HEK293T (cell line): ENCODE measurements at places on chromosomes 3 and 15.

- no peak for DNase-seq
These were observed 4.2 kb downstream of the KLHL40 start for GRCh38 chr3:42689421-42690014.

- DNase-seq: peak; percentile 50
These were observed 30.6 kb upstream of the SLC6A6 start for GRCh38 chr3:14371573-14372474.

GRCh38 chr15:84847382-84847781 lies 30.2 kb downstream of the ALPK3 start:
- DNase-seq: no peak

- no peak for DNase-seq
These were observed 41.0 kb downstream of the MBNL1 start for GRCh38 chr3:152309535-152310307.

DNA sequence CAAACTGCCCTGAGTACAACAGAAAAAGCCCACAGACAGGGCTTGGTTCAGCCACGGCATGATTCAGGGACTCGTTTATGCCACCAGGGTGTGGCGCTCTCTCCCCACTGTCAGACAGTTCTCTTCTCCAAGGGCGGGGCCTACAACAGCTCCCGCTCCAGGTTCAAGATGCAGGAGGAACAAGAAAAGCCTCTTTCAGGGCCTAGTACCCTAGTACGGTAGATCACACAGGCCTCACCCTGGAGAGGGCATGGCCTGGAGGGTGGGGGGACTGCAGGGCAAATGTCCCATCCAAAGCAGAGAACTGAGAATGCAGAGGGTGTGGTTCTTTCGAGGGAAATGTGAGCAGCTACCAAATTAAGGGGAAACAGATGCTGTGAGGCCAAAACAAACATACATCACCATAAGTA lies 12.0 kb downstream of the MESD start:
- peak; percentile 85 for DNase-seq

- DNase-seq: peak; percentile 56
These were observed 775 bp downstream of the ARNT2 start for GRCh38 chr15:80404761-80405553.

GRCh38 chr3:152564459-152564858 lies 270.5 kb upstream of the P2RY1 start:
- DNase-seq: no peak

DNA sequence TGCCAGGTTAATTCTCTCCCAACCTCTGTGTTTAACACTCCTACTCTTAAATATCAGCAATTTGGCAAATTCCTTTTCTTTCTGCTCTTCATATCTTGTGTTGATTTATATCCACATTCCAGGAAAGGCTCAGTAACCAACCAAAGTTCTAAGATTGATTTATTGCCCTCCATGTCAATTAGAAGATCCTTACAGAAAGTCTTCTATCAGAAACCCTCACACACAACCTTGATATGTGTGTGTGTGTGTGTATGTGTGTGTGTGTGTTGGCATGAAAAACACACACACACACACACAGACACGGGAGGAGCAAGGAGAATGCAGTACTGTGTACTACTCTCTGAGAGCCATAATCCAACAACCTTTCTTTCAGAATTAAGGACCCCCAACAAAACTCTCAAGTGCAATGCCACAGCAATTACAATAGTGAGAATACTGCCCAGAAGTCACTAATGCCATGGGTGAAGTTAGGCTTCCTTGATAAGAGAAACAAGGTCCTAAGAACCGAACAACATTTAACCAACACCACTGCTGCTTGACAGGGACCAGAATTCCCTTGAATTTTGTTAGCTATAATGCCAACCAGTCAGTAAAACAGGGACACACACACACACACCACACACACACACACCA lies 1.1 kb downstream of the LSAMP start:
- no peak for DNase-seq

DNA sequence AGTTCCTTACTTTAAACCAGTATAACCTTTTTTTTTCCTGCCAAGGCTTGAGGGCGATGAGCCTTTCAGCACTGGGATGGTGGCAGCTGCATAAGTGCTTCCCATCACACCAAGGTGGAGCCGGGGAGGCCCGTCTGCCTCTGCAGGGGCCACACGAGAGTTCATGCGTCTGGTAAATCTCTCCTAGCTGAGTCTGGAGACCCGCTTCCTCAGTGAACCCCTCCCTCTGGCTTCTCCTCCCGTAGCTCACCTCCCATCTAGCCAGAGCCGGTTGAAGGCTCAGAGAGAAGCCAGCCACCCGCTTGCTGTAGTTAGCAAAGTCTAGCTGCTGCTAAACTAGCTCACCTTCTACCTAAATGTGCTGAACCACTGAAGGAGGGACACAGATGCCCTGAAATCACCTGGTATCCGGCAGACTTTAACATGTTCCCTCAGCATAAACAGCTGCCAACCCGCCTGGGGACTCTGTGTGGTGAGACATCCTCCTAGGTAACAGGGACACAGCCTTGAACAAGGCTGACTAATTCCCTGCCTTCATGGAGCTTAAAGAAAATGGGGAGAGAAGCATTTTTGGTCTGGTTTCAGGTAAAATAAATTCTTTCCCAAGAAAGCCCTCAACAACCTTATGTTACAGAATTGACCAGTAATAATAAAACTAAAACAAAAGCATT lies 42.9 kb downstream of the RLBP1 start:
- DNase-seq: no peak

GRCh38 chr15:62357431-62357830 lies 192.3 kb upstream of the C2CD4B start:
- DNase-seq: no peak

GRCh38 chr15:68337826-68338225 lies 60.3 kb downstream of the FEM1B start:
- DNase-seq: no peak

DNA sequence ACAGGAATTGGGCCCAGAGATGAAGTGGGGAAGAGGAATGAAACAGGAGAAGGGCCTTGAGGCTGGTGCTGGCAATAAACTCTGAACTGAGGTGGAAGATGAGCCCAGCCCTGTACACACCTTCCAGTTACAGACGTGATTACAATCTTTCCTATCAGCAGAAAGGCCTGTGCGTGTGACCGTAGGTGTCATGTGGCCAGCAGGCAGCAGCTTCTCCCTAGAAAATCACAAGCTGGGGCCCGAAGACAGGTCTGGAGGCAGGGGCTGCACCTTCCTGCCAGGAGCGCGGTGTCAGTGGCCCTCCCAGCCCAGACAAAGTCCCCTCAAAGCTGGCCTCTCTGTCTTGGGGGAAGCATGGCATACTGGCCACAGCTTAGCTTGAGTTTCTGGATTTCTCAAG lies 16.7 kb upstream of the PIGZ start:
- no peak for DNase-seq

GRCh38 chr3:190497811-190498210 lies 16.1 kb upstream of the IL1RAP start:
- DNase-seq: no peak

DNA sequence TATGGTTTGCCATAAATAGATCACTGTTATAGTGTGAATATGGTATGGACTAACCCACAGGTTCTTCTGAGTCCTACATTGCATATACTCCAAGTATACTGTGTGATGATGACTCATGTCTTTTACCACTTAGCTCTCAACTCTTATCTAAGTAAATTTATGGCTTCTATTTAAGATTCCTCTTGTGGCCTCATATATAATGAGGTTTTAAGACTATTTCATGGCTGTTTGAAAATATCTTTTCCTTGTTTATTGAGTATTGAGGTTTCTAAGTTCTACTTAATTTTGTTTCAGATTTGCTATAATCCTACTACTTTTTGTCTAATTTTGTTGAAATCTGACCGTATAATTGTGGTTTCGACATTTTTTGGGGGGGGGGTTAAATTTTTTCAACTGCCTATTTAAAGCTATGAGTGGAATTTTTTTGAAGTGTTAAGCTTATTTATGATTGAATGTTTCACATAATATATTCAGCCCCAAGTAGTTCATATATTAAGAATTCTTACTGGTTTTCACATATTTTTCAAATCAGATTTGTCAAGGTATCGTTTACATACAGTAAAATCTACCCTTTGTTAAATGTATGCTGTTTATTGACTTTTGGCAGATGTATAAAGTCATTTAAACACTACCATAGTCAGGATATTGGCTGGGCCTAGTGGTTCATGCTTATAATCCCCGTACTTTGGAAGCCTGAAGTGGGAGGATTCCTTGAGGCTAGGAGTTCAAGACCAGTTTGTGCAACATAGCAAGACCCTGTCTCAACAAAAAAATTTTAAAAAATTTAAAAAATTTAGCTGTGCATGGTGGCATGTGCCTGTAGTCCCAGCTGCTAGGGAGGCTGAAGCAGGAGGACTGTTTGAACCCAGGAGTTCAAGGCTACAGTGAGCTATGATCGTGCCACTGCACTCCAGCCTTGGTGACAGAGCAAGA lies 11.7 kb downstream of the SLC25A36 start:
- peak; percentile 38 for DNase-seq

DNA sequence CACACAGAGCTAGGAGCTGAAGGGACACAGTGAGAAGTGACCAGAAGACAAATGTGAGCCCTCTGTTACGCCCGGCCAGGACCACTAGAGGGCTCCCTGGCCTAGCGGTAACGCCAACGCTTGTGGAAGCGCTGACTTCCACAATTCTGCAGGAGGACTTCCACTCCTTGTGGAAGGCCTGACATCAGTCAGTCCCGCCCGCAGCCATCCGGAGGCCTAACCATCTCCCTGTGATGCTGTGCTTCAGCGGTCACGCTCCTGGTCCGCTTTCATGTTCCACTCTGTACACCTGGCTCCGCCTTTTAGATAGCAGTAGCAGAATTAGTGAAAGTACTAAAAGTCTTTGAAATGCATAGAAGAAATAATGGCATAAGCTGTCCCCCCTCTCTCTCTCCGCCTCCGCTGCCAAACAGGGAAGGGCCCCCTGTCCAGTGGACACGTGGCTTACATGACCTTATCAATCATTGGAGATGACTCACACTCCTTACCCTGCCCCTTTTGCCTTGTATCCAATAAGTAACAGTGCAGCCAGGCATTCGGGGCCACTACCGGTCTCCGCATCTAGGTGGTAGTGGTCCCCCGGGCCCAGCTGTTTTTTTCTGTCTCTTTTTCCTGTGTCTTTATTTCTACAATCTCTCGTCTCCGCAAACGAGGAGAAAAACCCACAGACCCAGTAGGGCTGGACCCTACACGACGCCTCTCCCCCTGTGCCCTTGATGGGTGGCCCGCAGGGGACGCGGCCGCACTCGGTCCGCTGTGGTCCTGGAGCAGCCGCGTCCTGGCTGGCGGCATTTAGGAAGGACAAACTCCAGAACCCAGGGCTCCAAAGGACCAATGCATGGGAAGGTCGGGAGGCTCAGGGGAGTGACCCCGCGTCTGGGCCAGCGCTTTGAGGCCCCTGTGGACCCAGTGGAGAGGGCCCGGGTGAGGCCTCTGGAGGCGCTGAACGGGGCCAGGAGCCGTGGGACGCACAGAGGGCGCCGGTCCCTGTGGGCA lies 27.0 kb upstream of the RPL32 start:
- DNase-seq: peak; percentile 85

DNA sequence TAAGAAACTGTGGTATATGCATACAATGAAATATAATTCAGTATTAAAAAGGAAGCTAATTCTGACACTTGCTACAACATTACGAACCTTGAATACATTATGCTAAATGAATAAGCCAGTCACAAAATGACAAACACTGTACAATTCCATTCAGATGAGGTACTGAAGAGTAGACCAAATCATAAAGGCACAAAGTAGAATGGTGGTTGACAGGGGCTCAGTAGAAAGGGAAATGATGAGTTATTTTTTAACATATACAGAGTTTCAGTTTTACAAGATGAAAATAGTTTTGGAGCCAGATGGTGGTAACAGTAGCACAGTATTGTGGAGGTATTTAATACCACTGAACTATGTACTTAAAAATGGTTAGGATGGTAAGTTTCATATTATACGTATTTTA lies 254.6 kb upstream of the RBMS3 start:
- DNase-seq: no peak

DNA sequence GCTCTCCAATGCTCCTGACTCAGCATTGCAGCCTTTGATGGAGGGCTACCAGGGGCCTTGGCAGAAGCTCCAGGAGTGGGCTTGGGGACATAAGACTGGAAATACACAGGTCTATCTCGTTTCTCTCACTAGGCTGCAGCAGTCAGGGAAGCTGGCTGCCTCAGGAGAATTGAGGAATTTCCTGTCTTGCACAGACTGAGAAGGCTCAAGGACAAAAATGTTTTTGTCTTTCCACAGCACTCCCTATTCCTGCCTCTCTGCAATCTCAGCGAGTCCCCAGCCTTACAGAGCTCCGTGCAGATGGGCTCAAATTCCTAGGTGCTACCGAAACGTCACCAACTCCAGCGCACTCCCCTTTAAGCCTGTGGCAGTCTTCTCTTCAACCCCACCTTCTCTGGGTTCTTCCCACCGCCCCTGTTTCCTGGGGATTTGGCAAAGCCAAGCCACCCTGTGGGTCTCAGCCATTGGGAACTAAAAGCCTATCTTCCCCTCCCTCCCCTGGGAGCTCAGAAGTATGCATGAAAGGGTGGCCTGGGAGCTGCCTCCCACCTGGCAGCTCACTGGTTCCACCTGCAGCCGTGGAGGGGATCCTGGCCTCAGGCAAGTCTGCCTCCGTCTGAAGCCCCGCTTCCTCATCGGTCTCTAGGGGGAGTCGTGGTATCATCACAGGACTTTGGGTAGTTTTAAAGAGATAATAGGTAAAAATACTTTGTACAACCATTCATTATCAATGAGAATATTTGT lies 322.6 kb upstream of the FRG2C start:
- no peak for DNase-seq

- no peak for DNase-seq
These were observed 74.2 kb downstream of the CRTC3 start for GRCh38 chr15:90603893-90604292.

GRCh38 chr15:70593795-70594194 lies 169.6 kb downstream of the UACA start:
- DNase-seq: no peak

DNA sequence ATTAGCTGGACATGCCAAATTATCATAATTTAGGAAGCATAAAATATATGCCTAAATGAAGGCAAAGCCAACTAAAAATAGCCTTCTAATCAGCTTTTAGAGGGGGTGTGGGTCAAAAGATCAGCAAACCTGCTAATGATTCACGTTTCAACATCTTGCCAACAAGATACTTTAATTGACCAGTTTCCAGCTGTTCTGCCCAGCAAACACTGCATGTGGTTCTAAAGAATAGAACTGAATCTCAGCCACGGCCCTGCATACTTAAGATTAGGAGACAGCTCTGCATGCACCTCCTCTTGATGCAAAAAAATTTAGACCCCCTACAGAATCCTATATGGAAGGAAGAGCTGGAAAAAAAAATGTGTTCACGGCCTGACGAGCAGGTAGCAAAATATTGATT lies 500.5 kb downstream of the TBL1XR1 start:
- no peak for DNase-seq

DNA sequence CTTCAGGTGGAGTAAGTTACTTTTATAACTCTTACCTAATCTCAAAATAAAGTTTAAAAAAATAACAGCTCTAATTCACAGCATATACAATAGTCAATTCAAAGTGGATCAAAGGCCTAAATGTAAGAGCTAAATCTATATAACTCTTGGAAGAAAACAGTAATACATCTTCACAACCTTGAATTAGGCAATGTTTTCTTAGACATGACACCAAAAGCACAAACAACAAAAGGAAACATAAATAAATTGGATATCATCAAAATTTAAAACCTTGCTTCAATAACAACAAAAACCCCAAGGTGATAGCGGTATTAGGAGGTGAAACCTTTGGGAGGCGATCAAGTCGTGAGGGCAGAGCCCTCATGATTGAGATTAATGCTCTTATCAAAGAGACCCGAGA lies 12.8 kb downstream of the DENND6A start:
- DNase-seq: no peak

- DNase-seq: no peak
These were observed 233.7 kb downstream of the SHQ1 start for GRCh38 chr3:72614394-72615074.

- no peak for DNase-seq
These were observed 48.7 kb upstream of the NR2E3 start for GRCh38 chr15:71761649-71762048.

- DNase-seq: no peak
These were observed 2.0 kb upstream of the TNIK start for GRCh38 chr3:171462224-171462623.
